ENCODE measurements at places on chromosomes 6 and 20.

DNA sequence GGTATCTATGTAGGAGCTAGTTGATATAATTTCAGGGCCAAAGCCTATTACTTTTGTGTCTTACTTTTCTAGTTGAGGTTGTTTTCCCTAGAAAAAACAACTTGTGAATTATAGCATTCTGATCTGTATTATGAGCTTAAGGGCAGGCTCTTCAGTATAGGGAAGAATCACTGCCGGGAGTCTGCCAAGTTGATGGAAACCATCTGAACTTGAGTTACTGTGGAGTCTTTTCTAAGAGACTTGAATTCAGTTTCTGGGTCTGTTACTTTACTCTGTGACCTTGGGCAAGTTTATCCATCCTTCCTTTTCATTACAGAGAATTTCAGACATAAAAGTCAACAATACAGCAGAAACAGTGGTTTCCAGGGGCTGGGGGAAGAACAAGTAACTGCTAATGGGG lies 2.1 kb upstream of the CASS4 start:
- no peak for DNase-seq

DNA sequence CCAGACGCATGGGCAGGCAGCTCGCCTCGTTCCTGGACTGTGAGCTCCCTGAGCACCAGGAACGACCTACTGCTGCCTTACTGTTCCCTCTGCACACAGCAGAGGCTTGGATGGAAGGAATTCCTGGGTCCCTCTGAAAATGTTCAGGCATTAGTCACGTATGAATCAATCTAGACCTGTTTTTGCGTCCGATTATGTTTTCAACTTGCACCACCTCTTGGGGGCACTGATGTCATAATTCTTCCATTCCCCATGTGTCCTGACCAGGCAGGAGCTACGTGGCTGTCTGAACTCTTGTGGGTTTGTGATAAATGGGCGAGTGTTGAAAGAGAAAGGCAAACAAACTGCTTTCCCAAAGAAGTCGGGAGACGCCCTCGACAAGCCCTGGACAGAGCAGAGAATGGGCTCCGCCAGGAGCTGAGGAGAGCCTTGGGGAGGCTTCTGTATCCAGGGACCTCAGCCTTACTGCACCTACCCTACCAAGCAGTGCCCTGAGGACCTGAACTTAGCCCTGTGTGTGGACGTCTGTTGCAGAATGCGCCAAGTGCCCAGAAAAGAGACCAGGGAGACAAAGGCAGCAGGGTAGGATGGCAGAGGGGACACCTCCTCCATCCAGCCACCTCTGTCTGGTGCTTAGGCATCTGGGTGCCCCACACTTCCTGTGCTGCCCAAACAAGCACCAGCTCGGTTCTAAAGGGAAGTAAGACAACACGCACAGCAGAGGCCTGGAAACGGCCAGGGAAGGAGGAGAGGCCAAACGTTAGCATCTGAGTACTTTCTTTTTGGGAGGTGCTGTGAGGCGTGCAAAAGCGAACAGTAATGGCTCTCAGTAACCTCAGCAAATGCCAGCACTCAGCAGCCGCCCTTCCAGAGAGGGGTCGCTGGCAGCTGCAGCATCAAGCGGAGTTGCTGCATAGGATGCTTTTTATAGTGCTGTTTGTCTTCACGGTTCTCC lies 124.2 kb downstream of the LY86 start:
- peak; percentile 18 for DNase-seq

DNA sequence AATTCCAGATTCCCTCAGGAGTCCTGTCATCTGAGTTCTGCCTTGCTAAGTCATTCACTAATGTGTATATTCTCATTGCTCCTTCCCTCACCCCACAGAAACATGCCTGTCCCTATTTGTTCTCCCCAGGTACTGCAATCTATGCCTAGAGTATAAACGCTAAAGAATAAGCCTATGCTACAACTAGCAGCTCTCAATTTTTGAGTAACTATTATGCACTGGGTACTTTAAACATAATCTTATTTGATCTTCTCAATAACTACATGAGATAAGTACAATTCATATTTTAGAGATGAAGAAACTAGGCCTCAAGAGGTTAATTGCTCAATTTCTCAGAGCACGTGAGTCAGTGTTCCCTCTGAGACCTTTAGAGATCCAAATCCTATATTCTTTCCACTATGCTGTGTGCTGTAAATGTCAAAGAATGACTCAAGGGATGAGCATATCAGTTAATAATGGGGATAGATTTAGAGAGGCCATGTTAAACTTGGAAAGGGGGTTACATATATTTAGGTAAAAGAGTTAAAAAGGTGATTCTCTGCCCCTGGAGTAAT lies 423.8 kb upstream of the ADGRB3 start:
- no peak for DNase-seq

DNA sequence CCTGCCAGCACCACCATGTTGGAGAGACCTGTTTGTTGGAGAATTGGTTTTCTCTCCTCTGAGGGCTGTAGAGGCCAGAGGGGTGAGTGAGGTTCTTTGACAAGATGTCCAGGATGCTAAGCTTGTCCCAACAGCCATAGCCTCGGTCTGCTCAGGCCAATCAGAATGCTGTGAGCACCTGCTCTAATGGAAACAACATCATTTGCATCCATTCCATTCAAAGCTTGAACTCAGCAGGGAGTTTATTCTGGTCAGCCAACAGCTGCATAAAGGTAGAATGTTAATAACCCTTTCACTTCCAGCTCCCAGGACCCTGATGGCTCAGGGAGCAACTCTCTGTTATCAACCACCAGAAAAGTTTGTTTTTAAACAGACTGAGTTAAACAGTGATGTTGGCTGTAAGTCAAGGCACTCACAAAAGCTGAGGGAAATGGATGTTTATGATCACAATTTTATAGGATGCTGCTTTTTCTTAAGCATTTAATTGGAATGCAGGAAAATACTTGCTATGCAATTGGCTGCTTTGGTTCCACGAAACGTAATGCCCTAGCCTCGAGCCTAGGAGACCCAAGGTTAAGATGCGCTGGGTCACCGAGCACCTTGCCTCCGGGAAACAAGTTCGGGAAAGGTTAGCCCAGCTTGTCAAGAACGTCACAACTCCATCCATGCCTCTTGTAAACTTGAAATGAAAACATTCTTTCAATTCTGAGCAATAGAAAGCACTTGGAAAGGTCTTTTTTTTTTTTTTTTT lies 155.2 kb downstream of the NFATC2 start:
- DNase-seq = no peak

- no peak for DNase-seq
Measured at GRCh38 chr6:111843347-111844147, 29.7 kb downstream of the FYN start.

DNA sequence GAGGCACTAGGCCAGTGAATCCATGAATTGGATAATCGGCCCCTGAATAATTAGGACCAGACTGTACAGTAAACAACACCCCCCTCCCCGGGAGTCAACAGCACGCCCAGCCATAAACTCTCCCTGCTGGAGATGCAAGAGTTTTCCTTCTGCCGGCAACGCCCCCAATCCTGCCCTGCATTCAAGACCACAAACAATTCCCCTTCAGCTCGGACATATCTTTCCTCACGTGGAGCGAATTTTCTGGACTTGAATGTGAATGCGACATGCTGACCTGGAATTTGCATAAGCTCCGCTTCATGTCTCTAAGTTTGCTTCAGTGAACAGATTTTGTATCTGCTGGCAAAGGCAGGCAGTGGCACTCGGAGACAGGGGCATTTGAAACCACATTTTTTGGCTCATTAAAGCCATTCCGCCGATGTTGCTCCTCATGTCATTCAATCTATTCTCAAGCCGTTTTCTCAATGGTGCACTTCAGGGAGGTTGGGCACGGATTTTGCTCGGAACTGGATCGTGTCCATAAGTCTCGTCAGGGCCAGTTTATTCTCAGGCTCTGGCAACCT lies 38.0 kb upstream of the GMPR start:
- DNase-seq = peak; percentile 16

DNA sequence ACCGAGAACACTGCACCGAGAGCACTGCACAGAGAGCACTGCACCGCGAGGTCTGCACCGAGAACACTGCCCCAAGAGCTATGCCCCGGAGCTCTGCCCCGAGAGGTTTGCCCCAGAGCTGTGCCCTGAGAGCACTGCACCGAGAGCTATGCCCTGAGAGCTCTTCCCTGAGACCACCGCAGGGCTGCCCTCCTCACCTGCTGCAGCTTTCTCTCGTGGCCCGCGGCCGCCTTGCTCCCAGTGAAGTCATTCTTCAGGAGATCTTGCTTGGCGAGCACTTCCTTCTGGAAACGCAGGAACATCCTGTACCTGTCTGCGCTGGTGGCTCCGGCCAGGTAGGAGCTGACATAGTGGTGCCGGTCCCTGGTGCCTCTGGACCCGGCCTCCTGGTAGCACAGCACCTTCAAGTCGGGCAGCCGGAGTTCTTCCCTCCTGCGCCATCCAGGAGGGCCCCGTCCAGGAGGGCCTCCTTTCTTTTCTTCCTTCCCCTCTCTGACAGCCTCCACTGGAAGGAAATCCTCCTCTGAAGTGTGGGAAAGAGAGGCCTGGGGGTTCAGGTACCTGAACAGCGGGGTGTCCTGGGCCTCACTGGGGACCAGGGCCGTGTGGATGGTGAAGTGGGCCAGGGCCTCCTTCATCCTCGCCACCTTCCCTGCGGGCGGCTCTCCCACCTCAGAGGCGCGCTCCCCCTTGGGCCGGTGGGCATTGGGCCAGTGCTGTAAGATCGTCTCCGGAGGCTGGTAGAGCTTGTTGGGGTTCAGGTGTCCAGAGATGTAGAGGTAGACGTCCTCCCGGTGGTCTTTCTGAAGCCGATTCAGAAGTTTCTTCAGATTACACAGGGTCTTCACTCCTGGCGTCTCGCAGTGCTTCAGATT lies 7.8 kb downstream of the C6orf118 start:
- DNase-seq = no peak

GRCh38 chr6:127094791-127095190 lies 23.7 kb upstream of the RSPO3 start:
- no peak for DNase-seq

DNA sequence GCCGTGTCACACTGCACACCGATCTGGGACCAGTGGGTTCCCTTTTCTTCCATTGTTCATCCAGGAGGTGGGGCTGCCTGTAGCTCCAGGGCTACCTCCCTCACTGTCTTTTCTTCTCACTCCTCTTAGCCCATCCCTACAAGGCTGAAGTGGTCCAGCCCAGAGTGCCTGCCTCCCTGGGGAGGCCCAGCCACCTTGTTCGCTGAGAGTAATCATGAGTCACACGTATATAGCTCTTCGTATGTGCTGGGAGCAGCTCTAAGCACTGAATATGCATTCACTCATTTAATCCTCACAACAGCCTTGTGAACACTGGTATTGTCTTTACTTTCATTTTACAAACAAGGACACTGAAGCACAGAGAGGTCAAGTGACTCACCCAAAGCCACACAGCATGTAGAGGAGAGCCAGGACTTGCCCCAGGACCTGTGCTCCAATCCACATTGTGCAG lies 14.7 kb upstream of the CCDC167 start:
- DNase-seq = no peak

DNA sequence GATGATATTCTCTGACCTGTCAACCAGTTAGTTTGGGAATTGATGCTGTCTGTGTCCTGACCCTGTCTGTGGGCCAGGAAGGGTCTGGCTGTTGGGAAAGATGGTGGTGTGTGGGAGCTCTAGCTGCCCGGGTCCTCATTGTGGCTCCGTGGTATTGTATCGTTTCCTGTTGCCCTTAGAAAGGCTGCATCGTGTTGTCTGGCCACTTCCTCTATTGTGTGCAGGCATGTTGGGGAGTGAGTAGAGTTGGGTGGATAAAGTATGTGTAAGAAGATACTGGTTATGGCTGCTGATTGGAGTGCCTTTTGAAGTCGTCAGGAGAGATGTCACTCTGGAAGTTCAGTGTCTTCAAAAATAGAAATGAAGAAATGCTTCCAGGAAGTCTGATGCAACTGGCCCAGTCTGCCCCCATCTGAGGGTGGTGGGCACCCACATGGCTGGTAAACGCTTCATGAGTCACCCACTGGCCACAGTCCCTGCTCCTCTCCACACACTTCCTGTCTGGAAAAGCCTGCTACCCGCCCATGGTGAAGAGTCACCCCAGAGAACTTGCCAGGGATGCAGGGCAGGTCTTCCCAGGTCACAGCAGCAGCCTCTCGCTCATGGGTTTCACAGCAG lies 27.9 kb downstream of the PPARD start:
- DNase-seq = peak; percentile 64

DNA sequence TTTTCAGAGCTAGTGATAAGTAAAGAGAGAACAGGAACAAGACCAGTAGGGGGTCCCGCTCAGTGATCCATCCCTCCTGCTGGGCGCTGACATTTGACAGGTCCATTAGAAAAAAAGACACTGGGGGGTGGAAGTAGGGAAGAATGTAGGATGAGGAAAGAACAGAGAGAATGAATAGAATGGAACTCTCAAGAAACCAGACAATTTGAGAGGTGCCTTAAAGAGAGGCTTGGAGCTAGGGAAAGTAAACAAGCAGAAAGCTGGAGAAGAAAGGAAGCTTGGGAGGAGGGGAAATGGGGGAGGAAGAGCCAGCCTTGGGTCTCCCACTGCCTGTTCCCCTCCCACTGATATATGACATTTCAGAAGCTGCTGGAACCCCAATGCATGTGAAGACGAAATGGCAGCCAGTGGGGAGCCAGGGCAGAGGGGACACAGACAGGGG lies 8.4 kb downstream of the GABBR1 start:
- no peak for DNase-seq

- no peak for DNase-seq
Measured at GRCh38 chr20:33575282-33575681, 85.4 kb downstream of the CBFA2T2 start.

- DNase-seq = no peak
Measured at GRCh38 chr6:169042061-169042460, 211.6 kb downstream of the THBS2 start.

DNA sequence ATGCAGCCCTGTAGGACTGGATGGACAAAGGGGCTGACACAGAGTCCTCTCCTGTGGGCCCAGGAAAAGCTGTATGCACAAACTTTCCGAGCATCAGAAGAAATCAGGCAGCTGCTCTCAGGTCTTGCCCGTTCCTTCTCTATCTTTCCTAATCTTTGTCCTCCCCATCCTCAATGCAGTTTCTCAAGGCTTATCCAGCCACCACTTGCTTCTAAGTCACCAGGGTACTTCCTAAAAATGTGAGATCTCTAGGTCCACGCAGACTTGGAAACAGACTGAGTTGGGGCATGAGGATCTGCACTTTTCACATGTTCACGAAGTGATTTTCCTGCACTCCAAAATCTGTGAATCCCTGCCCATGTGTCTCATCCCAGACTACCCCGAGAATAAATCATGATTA lies 394.5 kb upstream of the SLC35B3 start:
- no peak for DNase-seq

DNA sequence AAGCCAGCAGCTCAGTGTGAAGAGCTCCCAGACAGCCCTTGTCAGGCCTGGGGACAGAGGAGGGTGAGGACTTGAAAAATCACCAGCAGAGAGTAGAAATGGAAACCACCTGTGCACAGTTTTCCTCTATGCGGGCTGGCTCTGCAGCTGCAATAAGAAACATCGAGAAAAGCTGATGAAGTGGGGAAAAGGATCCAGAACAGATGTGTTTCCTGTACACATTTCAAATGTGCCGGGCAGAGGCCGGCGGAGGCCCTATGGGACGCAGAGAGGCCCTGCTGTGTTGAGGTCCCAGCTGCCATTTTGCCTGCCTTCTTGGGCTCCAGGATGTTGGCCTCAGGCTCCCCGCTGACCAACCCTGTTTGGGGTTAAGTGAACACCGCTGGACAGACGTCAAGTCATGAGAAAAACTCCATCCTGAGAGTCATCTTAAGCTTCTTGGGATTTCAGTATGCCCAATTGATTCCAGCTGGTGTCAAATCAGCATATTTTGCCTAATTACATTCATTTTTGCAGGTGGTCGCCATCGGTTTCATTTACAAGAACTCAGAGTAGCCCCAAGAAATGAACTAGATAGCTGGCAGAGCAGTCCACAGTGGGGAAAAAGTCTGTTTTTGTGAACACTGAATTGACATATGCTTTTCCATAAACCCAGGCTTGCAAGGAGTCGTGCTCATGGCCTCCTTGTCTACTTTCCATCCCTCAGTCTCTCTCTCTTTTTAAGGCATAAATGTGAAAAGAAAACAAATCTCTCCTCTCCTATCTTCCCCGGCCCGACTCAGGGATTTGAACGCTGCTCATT lies 150.4 kb upstream of the PHACTR3 start:
- no peak for DNase-seq

Data from hippocampal formation (tissue), 2 donors.